ENCODE measurements at places on chromosomes 12 and 14. TPM values are rescaled to one million over a fixed set of nuclear protein-coding genes. Genes with fewer than 3 reads are reported as not detected.

Gene HCAR3
- total RNA-seq: 0.56 TPM

DNA sequence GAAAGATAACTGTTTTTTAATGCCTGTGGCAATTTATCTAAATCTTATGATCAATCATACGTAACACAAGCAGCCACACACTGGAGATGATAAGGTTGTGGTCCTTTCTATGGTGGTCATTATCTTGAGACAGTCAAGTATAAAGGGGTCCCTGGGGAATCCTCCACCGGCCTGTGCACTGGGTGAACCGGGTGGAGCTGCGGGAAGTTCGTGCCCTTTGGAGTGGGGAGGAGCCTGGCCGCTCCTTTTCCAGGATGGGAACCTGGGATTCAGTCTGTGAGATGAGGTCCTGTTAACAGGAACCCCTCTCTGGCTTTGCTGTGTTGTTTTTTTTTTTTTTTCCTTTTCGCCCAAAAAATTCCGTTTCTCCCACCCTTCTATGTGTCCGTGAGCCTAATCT lies 167.5 kb upstream of the RPL10L start:
- no peak for DNase-seq

- DNase-seq: no peak
Observed at GRCh38 chr14:57760896-57761295, 105.0 kb downstream of the SLC35F4 start.

Gene EGLN3
- total RNA-seq: 292 TPM

Gene TPPP2
- 0.94 TPM for total RNA-seq

- no peak for DNase-seq
Observed at GRCh38 chr12:67582238-67582834, 66.2 kb upstream of the DYRK2 start.

- no peak for DNase-seq
Observed at GRCh38 chr14:82565825-82566224, 1032.2 kb upstream of the SEL1L start.

Gene PLCZ1
- not detected for total RNA-seq

Gene KCNJ8
- total RNA-seq: 0.37 TPM

DNA sequence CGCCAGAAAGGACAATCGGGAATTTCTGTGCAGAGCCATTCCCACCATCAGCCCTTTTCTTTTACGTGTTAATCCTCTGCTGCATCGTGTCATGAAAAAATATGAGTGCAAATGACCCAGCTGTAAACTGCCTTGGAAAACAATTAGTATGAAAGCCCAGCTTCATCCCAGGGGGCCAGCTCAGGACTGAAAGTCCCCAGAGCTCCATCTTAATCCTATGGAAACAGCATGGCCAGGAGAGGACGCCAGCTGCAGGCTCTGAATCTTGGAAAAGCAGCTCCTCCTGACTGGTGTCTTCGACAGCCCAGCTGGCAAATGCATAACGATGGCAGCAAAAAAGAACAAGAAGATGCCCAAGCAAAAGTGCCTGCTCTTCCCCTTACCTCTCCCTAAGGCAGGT lies 191.5 kb downstream of the NTF3 start:
- DNase-seq: no peak

Gene GUCY2C
- 52.2 TPM for total RNA-seq

DNA sequence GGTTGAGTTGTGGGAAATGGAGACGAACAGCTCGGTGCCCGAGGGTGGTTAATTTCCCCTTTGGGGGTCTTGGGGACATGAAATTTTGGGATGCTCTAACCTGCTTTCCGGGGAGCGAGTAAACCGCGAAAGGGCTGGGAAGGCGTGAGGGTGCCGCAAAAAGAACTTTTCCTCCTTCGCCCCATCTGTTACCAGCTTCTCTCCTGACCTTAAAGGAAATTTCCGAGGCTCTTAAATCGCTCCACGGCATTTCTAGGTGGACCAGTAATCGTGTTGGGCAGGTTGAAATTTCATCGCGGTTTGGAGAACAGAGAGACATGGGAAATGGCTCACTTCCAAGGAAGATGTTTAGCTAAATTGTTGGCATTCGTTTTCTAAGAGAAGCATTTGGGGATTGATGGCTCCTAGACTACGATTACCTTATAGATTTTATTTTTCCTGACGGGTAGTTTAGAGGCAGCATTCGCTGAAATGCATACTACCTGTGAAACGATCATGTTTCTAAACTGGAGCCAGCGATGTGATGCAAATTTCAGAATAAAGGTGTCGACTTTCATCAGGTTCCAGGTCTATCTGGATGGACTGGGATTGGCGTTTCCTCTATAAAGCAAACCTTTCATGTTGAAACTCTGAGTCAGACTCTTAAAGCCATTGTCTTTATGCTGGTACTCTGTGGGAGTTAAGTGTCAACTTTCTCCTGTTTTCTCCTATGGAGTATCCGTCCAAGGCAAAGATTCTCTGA lies 414.5 kb downstream of the PCNX1 start:
- DNase-seq: peak; percentile 49

GRCh38 chr14:55123101-55123500 lies 6.0 kb upstream of the LGALS3 start:
- no peak for DNase-seq

- no peak for DNase-seq
Observed at GRCh38 chr14:89269404-89269803, 147.6 kb downstream of the FOXN3 start.

DNA sequence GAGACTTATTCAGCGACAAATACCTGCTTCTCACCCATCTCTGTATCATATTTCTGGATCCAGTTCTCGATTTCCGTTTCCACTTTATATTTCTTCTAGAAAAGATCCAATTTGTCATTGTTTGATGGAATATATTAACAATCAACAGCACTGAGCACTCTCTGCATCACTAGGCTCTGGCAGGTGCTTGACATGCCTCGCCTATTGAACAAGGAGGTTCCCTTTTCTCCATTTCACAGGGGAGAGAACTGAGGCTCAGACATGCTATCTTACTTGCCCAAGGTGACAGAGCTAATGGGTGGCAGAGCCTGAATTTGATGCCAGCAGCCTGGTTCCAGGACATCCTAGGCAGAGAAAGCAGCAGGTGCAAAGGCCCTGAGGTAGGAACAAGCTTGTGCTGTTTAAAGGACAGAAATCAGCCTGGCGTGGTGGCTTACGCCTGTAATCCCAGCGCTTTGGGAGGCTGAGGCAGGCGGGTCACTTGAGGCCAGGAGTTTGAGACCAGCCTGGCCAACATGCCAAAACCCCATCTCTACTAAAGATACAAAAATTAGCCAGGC lies 12.1 kb downstream of the RITA1 start:
- DNase-seq: no peak

DNA sequence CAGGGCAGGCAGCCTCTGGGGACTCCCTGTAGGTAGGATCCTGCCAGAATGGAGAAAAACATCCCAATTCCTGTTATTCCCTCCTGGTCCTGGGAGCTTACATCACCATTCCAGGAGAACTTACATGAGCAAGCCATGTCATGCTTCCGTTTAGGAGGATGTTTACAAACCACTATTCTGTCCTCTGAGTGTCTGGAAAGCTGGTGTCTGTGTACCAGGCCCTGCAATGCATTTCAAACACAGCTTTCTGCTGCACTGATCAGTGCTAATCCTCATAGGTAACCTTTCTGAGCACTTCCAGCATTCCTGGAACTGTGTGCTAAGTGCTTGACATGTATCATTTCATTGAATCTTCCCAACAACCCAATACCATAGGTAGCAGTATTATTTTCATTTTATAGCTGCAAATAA lies 19.8 kb upstream of the MAP1LC3B2 start:
- DNase-seq: no peak

Gene STAC3
- total RNA-seq: 2.7 TPM

DNA sequence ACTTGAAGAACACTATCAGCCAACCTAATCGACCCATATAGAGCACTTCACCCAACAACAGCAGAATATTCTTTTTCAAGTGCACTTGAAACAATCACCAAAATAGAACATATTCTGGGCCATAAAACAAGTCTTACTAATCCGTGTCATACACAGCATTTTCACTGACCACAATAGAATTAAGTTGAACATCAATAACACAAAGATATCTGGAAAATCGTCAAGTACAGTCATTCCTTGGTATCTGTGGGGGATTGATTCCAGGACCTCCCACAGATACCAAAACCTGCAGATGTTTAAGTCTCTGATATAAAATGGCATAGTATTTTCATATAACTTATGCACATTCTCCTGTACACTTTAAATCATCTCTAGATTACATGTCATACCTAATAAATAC lies 295.7 kb downstream of the BCL11B start:
- no peak for DNase-seq

DNA sequence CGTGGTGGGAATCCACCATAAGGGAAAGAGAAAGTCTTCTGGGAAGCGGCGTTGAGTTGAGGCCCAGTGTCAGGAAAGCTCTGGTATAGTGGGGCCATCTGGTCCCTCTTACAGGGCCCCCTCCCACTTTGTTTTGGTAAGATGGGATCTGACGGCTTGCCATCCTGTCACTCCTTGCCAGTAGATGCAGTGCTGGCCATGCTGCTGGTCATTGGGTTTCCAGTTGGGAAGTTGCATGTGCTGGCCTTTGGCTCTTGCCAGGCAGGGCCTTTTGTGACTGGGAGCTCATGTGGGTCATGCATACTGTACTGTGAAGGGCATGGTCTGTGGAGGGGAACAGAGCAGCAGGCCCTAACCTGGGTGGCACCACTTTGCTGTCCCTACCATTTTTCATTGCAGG lies 3.8 kb downstream of the TRAF3 start:
- no peak for DNase-seq

DNA sequence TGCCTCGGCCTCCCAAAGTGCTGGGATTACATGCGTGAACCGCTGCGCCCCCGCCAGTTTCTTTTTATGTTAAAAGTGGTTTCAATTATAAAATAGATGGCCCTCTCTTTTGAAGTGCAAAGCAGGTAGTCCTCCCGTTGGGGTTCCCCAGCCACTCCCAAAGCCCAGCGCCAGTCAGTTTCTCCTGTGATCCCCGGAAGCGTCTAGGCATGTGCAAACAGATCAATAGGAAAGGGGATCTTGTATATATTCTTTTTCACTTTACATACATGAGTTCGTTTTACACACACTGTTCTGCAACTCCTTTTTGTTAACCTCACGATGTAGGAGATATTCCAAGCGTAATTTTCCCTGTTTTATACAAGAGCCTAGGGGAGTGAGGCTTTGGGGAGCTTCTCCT lies 16.3 kb upstream of the DLK1 start:
- DNase-seq: no peak

DNA sequence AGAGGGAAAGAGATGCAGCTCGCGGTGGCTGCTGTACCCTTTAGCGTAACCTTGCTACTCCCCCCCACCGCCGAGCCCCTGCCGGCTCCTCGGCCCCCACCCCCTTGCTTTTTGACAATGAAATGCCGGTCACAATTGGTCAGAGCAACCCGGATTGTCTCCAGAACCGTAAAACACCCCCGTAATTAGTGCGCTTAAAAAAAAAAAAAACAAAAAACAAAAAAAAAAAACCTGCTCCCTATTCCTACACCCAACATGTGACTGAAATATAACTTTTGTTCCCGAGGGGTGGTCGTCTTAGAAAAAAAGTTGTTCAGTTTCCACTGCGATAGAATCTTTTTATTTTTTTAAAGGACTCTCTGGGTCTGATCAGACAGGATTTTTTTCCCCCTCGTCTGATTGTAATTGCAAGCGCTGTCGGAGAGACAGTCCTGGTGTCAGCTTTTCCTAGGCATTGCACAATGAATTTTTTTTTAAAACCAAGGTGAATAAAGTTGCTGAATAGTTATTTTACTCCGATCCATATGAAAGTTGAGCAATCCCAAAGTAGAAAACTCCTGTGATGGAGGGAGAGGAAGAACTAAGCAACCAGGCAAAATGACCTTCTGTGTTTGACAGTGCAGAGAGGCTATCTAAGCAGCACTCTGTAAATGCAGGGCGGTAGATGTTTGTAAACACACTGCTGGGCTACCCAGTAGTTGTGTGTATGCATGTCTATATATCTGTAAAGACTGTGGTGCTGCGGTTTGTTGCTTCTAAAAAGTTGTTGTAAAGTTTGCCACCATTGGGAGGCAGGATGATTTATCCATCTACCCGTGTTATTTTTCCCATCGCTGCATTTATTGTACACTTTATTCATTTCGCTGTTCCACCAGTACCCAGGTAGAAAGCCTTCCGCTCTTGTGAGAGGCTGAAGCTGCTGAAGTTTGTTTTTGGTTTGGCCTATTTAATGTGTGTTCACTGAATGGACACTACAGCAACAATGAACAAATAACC lies 1.1 kb downstream of the ETV6 start:
- DNase-seq: peak; percentile 53

DNA sequence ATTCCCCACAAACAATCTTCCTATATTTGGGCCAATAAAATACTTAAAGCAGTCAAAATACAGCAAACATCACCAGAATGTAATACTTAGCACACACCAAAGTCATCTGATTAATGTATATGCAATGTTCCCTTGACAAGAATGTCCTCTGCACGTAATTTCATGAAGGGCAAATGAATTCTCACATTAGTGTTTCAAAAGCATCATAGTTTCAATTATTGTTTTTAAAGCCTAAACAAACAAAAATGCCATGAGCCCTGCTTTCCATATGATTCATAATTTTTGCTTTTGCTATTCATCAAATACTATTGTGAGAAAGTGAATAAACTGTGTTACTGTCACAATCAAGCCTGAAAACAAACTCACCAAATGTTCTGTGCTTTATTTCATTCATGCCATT lies 156.0 kb downstream of the EPS8 start:
- DNase-seq: no peak

DNA sequence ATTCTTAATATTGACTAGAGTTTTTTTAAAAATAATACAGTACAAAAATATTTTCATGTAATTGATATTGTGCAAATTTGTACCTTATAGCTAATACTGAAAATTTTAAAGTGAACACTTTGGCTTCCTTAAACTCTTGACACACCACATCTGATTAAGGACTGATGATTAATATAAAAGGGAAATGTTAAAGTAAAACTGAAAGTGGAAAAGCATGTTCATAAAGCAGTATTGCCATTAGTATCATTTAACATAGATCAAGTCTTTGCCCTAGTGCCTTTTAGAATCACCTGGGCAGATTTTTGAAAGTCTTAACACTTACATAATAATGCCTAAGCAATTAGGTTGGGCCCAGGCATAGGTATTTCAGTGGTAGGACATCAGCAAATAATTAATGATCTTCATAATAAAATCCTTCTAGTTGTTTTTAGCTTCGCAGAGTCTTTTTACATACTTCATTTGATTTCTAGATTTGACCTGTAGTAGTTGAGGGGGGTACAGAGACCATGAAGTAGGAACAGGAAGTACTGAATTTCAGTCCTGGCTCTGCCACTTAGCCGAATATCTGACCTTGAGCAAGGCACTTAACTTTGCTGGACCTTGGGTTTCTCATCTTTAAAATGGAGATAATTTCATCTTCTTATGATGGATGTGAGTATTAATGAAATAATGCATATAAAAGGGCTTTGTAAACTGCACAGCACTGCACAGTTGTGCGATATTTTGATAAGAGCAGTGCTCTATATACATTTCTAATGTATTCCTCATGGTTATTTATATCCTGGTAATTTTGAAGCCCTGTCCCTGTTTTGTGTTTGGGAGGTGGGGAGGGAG lies 43.7 kb downstream of the MARK3 start:
- no peak for DNase-seq

Data from colonic mucosa (tissue), 4 donors.